ENCODE measurements at places on chromosomes 6 and 20.

DNA sequence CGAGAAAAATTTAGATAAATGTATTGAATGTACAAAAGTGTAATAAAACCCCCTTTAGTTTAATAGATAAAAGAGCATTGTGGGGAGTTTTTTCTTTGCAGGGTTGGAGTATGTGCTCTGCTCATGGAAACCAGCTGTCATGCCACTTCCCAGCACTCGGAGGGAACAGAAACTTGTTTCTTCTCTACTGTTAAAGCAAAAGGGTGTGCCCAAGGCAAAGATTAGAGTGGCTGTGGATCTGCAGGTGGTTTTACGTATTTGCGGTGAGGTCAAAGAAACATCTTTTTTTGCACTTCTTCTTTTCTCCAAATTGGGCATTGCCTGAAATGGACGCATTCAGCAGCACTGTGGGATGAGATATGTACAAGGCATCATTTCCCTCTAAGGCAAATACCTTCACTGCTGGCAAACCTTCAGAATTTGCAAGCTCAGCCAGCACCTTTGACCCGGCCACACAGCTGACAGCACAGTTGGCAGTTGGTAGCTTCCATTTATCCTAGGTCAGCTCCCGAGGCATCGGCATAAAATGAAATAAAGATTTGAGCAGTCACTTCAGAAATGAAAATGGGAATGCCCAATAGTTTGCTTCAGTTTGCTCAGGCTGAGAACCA lies 178.4 kb upstream of the EYA4 start:
- no peak for DNase-seq

DNA sequence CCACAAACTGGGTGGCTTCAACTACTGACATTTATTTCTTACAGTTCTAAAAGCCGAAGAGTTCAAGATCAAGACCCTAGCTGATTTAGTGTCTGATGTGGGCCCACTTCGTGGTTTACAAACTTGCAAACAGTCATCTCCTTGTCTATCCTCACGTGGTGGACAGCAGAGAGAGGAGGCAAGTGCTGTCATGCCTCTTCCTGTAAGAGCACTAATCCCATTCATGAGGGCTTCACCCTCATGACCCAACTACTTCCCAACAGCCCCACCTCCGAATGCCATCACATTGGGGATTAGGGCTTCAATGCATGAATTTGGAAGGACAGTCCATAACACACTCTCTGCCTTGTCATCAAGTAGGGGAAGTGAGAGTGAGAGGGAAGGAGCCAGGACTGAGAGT lies 15.6 kb upstream of the ISM1 start:
- DNase-seq = no peak

- DNase-seq = peak; percentile 100
Observed at GRCh38 chr6:155493694-155494143, 38.1 kb upstream of the NOX3 start.

GRCh38 chr6:15264902-15265761 lies 19.3 kb downstream of the JARID2 start:
- peak; percentile 71 for DNase-seq

- peak; percentile 28 for DNase-seq
Observed at GRCh38 chr20:35146299-35146919, 727 bp downstream of the EDEM2 start.

DNA sequence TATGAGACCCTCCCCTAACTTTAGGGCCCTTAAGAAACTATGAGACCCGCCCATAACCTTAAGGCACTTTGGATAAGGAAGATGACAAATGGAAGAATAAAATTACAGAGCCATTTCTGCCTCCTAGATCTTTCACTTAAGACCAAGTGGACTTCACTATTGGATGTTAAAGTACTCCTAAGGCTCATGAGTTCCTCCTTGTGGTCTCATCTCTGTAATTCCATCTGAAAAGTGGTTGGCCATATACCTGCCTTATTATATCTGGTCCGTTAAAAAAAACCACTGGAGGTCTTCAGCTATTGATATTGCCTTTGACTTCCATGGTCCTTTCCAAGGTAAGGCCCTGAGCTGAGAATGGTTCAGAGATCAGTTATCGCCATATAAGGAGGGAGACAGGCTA lies 310.3 kb downstream of the EYA4 start:
- peak; percentile 32 for DNase-seq

GRCh38 chr20:25668446-25668845 lies 28.2 kb downstream of the ZNF337 start:
- no peak for DNase-seq

DNA sequence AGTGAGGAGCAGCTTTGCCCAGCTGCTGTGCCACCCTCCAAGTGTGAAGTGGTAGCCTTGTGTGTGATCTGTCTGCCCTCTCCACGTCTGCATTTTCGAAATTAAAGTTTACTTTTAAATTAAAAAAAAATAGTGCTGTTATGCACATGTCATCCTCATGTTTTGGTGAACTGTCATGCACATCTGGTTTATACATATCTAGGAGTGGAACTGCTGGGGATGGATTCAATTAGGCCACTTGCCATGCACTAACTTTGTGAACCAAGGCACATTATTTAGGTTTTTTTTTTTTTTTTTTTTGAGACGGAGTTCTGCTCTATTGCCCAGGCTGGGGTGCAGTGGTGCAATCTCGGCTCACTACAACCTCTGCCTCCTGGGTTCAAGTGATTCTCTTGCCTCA lies 3.6 kb downstream of the GTSF1L start:
- no peak for DNase-seq

DNA sequence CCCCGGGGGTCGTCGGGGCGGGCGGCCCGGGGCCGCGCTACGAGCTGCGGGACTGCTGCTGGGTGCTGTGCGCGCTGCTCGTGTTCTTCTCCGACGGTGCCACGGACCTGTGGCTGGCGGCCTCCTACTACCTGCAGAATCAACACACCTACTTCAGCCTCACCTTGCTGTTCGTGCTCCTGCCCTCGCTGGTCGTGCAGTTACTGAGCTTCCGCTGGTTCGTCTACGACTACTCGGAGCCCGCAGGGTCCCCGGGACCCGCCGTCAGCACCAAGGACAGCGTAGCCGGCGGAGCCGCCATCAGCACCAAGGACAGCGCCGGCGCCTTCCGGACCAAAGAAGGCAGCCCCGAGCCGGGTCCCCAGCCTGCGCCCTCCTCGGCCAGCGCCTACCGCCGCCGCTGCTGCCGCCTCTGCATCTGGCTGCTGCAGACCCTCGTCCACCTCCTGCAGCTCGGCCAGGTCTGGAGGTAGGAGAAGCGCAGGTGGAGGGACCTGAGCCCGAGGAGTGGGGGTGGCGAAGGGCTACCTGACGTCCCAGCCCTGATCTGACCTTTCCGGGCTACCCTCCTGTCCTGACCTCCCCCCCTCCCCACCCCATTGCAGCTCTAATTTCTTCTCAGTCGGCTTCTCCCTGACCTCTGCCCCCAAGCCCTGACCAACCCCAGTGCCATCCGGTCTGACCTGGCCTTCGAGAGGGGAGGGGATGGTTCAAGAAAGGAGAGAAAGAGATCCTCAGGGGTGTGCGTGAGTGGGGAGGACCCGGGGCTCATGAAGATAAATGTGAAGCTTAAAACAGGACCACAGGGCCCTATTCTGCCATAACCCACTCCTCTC lies 558 bp downstream of the XKR7 start:
- peak; percentile 60 for DNase-seq

GRCh38 chr6:144578385-144579350 lies 293.5 kb downstream of the UTRN start:
- DNase-seq = no peak

DNA sequence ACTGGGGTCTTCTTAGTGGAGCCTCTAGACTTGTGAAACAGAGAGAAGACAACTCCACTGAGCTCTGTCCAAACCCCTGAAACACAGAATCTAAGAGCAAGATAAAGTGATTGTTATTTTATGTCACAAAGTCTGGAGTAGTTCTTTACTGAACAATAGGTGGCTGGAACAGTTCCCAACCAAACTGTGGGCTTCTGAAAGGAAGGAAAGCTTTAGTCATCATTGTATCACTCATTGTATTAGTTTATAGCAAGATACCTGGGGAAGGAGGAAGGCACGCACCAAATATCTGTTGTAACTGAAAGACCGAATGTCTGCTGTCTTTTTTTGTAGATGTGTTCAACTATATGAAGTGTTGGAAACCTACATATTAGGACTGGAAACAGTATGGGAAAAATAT lies 284.9 kb upstream of the TBX18 start:
- DNase-seq = no peak

GRCh38 chr6:5082487-5083306 lies 2.4 kb upstream of the PPP1R3G start:
- peak; percentile 94 for DNase-seq

GRCh38 chr6:149077208-149077607 lies 240.3 kb upstream of the TAB2 start:
- DNase-seq = peak; percentile 91

GRCh38 chr20:652615-653109 lies 338 bp downstream of the SRXN1 start:
- DNase-seq = peak; percentile 39

DNA sequence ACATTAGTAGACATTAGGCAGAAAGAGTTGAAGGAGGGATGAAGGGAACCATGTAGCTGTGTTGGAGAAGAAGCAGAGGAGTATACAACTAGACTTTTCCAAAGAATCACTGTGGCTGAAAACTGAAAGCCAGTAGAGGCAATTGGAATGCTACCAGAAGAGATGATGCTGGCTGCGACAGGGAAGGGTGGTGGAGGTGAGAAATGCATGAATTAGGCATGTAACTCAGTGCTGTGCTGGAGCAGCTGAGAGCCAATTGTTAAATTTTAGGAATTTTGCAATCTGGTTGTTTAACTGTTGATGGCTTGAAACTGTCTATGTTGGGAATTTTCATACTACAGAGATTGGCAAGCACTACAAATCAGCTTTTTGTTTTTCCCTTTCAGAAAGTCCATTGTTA lies 35.8 kb upstream of the SIRPG start:
- DNase-seq = no peak

- DNase-seq = peak; percentile 65
Observed at GRCh38 chr6:21935561-21936028, 342.0 kb downstream of the SOX4 start.

DNA sequence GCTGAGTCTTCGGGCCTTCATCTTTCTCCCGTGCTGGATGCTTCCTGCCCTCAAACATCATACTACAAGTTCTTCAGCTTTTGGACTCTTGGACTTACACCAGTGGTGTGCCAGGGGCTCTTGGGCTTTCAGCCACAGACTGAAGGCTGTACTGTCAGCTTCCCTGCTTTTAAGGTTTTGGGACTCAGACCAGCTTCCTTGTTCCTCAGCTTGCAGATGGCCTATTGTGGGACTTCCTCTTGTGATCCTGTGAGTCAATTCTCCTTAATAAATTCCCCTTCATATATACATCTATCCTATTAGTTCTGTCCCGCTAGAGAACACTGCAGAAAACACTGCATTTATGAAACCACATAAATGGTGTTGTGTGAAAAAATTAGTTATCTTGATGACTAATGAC lies 13.9 kb upstream of the BCLAF1 start:
- no peak for DNase-seq
